ENCODE measurements at places on chromosomes 16 and 17.

DNA sequence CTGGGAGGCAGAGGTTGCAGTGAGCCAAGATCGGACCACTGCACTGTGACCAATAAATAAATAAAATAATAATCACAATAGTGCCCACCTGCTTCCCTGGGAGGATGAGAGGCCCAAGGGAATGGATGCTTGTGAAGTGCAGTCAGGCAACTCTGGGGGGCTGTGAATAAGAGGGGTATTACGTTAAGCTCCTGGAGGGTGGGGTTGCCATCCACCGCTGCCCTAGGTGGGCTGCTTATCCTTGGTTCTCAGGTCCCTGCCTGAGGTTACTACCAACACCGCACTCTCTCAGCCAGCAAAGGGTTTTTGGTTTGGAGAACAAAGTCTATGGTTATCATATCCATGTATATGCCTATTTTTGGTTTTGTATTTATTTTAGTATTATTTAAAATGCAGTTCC, 48.6 kb upstream of the CBFA2T3 start:
- DNase-seq: no peak

DNA sequence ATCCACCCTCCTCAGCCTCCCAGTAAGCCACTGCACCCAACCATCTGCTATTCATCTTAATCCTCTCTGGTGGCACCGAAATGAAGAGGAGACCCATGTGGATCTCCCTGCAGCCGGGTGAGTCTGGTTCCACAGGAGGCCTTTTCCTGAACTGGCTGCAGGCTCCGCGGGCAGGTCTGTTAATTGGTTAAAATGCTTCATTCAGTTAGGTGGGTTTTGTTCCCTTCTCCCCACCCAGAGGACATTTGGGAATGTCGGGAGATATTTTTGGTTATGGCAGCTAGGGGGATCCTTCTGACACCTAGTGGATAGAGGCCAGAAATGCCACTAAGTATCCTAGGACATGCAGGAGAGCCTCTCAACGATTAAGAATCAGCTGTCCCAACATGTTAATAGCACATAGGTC, 16.7 kb downstream of the C16orf54 start:
- DNase-seq: no peak

DNA sequence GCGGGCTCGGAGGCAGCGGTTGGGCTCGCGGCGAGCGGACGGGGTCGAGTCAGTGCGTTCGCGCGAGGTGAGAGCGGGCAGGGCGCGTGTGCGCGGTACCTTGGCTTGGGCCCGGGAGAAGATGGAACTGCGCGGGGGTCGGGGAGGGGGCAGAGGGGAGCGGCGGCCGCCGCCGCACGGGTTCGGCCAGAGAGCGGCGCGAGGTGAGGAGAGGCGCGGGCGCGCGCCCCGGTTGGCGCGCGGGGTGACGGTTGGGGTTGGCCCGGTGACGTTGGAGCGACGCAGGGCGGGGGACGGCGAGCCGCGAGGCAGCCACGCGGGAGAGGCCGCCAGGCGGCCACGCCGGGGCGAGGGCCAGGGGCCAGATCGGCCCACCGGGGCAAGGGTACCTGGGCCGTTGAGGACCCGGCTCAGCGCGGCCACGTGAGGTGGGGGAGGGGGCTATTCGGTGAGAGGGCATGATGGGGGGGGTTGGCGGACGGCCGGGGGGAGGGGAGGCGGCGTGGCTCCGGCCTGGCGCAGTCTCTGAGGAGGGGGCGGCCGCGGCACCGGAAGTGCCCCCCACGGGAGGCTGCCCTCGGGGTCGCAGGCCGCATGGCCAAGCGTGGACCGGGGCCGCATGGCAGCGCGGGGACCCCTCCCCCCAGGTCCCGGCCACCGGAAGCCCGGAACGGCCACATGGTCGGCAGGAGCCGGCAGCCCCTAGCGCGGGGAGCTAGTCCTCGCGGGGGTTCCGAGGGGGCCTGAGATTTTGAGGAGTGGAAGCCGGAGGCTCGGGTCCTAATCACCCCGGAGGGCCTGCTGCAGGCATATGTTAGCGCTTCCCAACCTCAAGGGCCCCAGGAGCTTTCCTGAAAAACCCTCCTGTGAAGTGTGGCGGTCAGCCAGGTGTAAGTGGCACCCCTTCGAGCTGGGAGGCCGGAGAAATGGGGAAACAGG, 527 bp downstream of the EIF5A start:
- DNase-seq: peak; percentile 31

- no peak for DNase-seq
Measured at GRCh38 chr16:8655184-8655717, 19.2 kb upstream of the ABAT start.

DNA sequence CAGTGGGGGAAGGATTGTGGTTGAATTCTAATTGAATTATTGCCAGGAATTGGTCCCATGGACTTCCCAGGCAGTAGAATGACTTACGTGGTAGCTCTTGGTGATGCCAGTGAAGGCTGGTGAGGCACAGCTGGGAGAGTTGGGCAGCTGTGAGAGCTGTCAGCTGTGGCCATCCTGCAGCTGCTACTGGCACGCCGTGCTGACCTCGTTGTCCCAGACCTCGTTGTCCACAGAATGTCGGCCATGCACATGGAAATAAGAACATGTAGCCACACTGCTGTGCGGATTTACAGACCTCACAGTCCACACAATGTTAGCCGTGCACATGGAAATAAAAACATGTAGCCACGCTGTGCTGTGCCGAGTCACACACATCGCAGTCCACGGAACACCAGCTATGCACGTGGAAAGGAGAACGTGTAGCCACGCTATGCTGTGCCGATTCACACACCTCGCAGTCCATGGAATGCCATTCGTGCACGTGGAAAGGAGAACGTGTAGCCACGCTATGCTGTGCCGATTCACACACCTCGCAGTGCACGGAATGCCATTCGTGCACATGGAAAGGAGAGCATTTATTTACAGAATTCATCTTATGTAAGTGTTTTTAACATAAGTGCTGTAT, 59.2 kb downstream of the BANP start:
- DNase-seq: no peak

DNA sequence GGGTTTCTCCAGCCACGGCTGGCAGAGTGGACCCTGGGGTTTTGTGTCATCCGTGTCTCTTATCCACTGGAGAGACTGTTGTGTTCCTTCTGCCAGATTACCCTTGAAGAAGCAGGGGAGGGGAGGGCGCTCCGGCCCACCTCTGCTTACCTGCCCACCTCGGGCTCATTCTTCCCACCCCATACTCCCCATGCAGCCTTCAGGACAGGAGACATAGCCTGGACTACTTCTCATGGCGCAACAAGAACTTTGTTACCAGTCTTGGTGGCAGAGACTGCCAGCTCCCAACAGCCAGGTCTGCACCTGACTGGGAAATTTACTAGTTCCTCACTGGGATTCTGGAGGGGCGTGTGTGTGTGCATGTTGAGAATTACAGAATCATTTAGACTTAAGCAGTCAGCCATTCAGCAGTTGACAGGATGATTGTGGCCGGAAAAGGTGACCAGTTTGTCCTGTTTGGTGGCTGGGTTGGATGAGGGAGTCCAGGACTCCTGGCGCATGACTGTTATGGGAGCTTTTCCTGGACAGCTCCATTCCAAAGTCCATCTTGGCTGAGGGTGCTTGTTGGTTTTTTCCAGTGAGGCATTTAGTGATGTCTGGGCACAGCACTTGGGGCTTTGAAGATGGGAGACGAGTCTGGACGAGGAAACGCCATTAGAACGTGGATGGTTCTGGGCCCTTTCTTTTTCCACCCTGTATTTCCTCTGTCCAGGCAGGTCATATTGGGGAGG, 8.7 kb downstream of the GSE1 start:
- DNase-seq: no peak
